ENCODE measurements at places on chromosomes 12 and 14.

DNA sequence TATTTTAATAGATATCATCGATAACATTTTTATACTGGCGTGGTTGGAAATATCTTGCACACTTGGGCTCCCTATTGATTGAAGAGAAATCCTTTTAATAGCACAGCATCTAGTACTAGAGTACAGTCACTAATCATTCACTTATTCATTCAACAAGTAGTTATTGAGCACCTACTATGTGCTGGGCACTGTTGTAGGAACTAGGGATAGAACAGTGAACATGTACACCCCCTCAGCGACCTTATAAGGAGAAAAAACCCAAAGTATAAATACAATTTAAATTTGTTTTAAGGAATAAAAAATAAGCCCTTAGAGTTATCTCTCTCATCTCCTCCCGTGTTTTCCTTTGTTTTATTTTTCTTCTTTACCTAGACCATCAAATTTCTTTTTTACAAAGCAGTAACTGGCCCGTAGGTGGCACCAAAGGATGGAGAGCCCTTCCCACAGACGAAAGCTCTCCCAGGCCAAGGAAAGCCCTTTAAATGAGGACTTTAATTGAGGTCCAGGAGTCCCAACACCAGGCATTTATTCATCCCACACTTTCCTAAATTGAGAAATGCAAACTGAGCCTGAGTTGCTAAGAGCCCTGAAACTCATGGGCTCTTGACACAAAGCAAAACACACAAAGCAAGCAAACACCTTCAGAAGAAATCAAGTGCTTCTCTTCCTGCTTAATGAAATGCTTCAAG lies 29.0 kb downstream of the PEBP1 start:
- DNase-seq = no peak

DNA sequence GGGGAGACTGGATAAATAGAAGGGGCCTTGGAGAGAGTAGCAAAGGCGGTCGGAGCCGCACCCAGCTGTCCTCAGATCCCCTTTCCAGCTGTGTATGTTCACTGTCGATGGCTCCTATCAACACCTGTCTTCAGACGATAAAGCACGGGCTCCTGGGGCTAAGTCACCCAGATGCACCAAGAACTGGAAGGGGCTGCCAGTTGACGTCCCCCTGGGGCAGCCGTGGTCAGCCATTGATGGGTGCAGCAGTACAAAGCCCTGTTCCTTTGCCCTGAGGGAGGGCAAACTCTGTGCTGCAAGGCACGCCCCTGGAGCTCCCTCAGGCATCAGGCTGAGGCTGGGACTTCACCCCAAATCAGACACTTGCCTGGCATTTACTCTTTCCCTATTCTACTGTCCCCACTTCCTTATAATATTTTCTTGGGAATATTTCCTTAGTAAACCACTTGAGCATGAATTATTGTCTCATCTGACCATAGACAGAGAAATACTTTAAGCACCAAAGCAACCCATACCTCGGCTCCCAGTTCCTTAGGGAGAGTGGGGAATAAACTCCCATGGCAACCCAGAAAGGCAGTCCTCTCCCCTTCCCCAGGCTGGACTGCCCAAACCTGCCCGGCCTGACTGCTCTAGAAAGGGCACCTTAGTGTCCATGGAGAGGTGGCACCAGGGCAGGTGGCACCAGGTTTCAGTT lies 59.6 kb upstream of the SCN8A start:
- no peak for DNase-seq

DNA sequence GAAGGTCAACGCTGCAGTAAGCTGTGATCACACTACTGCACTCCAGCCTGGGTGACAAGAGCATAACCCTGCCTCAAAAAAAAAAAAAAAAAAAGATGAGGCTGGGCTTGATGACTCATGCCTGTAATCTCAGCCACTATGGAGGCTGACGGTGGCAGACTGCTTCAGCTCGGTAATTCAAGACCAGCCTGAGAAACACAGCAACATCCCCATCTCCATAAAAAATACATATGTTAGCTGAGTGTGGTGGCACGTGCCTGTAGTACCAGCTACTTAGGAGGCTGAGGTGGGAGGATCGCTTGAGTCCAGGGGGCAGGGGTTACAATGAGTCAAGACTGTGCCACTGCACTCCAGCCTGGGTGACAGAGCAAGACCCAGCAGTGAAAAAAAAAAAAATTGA lies 50.4 kb downstream of the GXYLT1 start:
- no peak for DNase-seq

DNA sequence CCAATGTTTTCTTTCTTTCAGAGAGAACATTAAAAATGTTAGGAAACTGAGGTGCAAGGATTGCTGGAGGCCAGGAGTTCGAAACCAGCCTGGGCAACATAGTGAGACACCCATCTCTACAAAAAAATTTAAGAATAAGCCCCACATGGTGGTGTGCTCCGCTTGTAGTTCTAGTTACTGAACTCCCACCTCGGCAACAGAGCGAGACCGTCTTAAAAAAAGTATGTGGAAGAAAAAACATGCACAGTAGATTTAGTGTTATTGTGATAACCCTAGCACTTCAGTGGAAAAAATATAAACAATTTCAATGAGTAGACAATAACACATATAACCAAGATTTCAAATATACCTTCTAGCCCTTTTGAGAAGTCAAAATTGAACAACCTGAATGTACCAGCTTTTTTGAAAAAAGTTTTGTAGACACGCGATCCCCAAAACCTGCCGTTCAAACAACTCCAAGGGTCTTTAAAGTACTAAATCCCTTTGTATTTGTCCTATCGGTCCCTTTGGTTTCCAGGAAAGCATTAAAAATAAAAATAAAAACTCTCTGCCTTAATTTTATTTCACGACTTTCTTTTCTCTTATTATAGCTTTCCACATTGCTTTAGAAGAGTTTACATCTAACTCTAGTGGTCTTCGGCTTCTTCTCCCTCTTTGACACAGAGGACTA lies 1.0 kb upstream of the ANO6 start:
- no peak for DNase-seq

DNA sequence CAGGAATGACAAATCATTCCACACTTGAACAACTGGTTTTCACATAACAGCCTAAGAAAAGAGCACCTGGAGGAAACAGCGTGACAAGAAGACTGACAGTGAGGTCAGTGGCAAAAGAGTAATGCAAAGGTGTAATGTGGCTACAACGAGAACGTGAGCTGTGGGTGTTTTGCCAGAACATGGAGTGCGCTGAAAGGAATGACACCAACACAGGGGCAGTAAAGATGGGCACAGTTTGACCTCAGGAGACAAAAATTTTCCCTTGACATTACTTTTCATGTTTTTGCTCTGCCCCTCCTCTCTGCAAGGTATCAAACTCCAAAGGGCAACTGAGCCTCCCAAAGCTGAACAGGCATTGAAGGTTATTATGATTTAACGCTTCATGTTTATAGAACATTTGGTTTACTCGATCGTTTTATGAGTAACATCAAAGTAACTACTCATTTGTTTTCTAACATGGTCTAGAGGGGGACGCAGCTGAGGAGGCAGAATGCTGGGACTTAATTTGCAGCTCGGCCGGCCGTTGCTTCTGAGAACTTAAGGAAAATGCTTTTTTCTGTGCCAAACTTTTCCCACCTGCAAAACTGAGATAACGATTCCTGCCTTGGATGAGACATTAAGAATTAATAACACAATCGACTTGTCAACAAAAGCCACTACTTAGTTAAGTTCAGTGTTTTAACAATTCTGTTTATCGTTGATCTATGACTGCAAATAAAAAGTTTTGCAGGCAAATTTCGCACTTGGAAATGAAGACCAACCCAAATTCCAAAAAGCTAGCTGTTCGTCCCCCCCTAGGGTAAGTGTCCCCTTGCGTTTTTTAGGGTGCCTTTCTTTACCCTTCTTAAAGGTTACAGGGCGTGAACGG lies 954 bp downstream of the HAUS4 start:
- no peak for DNase-seq

DNA sequence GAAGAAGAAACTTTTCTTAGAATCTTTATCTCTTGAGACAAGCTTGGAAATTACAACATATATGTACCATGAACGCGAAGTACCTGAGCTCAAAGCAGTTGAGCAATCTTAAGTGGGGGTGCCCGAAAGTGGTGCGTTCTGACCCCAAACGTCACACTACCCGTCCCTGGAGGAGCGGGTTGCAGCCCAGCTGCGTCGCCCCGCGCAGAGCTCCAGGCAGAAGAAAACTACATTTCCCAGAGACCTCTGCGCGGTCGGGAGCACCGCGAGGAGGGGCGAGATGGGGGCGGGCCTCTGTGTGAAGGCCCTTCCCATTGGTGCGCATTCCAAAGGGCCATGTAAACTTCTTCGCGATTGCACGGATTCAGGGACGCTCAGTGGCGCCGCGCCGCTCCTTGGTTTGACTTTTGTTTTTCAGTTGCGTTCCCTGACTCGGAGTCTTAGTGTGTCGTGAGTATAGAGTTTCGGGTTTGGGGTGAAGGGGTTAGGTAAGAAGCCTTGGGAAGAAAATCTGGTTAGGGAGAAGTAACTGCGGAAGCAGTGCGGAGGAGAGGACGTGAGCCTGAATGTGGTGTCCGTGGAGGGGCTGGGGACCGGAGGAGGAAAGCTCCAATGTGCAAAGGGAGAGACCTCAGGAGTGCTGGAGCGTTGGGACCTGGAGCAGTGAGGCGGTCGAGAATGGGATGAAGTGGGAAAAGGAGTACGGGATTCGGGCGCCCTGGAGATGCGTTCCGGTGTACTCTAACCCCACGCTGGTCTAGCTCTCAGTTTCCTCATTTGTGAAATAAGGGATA lies at the start of gene CCDC77:
TSS of gene CCDC77 (plus strand) at position 410 of the 794 bp plus-strand sequence. CDS start 7,740 bp downstream, outside the sequence.
- peak; percentile 40 for DNase-seq

DNA sequence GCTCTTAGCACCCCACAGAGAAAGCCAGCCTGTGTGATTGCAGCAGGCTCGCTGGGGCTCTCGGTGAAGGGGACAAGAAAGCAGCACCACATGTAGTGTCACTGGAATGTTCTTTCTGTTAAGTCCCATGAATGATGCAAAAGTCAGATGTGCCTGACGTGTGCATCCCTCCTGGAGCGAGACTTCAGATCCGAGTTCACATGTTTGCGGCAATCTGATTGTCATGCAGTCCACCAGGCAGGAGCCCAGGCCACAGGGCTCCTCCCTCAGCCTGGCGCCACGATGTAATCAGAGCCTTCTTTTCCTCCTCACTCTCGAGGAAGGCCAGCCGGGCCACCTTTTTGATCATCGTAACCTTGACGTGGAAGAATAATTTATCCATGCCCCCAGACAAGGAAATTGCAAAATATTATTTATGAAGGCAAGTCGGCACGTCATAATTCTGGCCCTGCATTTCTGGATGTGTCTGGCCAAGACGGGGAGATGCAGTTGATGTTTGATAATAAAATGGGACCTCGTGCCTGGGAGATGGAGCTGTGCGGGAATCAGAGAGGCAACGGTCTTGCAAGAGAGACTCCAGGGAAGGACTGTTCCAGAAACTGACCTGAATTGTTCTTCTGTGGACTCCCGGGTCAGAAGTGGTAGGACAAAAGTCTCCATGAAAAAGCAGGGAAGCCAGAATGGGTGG lies 214.6 kb downstream of the PHETA1 start:
- DNase-seq = no peak

GRCh38 chr14:99619835-99620834 lies 16.1 kb upstream of the CCDC85C start:
- DNase-seq = no peak

DNA sequence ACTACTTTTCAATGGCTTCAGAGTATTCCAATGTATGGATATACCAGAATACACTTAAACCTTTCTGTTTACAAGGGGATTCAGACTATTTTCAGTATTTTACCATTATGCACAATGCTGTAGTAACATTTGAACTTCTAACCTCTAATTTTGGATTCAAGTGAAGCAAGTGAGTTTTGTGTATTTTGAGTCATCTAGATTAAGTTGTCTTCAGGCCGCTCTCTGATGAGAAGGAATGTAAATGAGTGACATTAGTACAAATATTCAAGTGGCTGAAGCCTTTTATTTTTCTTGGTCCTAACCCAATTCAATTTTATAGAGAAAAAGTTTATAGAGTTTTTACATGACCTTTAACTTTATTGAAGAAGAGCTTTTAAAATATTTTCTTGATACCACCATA lies 125.6 kb downstream of the PDE3A start:
- no peak for DNase-seq

- no peak for DNase-seq
Observed at GRCh38 chr12:53233671-53234121, 1.7 kb upstream of the RARG start.

GRCh38 chr12:15801770-15802744 lies 12.9 kb upstream of the EPS8 start:
- no peak for DNase-seq

GRCh38 chr12:102745971-102746600 lies 171.0 kb downstream of the PAH start:
- no peak for DNase-seq

- DNase-seq = no peak
Observed at GRCh38 chr12:22938323-22938722, 313.4 kb downstream of the ETNK1 start.

- no peak for DNase-seq
Observed at GRCh38 chr12:78671295-78671694, 193.3 kb upstream of the SYT1 start.

- DNase-seq = no peak
Observed at GRCh38 chr12:26963413-26963812, 25.1 kb downstream of the FGFR1OP2 start.

All from AG04449 (cell line).